ENCODE measurements at places on chromosomes 5 and 9. TPM values are rescaled to one million over a fixed set of nuclear protein-coding genes. Genes with fewer than 3 reads are reported as not detected.

The NUP188 gene
- total RNA-seq, result 101 TPM

DNA sequence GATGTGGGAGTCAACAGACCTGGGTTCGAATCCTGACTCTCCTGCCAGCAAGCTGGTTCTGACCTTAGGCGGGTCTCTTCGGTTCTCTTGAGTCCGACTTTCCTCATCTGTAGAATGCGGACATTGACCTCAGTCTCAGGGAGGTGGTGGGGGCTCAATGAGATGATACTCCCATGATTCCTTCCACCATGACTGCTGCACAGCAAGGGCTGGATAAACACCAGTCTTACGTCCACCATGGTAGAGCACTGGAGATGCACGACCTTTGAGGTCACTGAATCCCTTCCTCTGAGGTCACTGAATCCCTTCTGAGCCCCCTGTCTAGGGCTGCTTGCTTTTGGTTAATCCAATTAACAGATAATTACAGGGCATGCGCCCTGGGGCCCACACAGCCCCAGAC lies 12.5 kb upstream of the SMIM23 start:
- DNase-seq, result no peak

DNA sequence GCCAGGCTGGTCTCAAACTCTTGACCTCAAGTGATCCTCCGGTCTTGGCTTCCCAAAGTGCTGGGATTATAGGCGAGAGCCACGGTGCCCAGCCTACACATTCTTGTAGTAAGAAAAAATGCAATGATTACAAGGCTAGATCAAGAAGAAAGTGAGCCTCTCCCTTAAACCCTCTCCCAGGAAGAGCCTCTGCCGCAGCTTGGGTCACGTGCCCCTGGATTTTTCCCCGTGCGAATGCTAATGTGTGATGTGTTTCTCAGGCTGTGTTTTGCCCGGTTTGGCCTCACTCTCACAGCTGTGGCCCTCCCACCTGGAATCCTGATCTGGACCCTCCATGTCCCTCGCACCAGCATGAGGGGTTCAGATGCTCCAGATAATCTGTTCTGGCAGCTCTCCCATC lies 6.9 kb downstream of the PLPP7 start:
- no peak for DNase-seq

GRCh38 chr5:138611678-138612218 lies 36.5 kb upstream of the HSPA9 start:
- no peak for DNase-seq

DNA sequence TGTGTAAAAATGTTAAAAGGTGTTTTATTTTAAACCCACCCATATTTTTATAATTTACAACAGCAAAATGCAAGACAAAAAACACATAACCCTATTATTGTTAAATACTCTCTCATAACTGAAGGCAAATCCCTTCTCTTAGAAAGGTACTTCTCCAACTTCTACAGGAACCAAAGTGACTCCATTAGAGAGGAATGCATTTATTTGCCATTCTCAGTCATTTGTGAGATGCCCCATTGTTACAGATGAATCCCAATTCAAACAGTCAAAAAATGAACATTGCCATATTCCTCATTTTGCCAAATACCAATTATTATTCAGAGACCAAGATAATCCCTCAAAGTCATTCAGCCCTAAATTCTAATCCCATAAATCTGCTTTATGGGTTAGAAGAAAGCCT lies 175.8 kb downstream of the TSSK1B start:
- DNase-seq, result no peak

DNA sequence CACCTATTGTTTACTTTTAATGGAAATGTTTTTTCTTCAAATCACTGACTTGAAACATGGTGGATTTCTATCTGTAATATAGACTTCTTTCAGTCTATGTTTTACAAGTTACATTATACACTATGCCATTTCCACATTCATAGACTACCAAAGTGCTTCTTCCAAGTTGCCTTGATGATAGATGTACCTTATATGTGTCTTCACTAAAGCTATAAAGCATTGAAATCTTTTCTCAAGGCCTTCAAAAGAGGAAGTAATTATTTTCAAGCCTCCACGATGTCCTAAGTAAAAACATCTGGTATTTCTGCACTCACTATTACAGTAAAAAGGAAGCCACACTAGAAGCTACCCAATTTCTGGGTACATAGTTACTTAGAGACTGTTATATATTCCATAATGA lies 113.3 kb downstream of the FGF10 start:
- no peak for DNase-seq

- no peak for DNase-seq
Observed at GRCh38 chr5:133825631-133826289, 142.7 kb downstream of the C5orf15 start.

- no peak for DNase-seq
Observed at GRCh38 chr5:40046792-40047191, 622.0 kb upstream of the DAB2 start.

DNA sequence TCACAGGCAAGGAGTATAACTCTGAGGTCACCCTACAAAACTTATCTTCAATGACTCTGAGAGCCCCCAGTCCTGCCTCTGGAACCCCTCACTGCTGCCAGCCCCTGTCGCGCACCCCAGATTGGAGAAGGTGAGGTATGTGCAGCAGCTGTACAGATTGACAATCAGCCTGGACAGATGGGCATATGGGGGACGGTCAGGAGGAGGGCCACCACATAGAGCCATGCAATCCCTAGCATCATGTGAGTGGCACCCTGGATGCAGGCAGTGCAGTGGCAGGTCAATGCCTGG lies 90.1 kb downstream of the LMX1B start:
- no peak for DNase-seq

DNA sequence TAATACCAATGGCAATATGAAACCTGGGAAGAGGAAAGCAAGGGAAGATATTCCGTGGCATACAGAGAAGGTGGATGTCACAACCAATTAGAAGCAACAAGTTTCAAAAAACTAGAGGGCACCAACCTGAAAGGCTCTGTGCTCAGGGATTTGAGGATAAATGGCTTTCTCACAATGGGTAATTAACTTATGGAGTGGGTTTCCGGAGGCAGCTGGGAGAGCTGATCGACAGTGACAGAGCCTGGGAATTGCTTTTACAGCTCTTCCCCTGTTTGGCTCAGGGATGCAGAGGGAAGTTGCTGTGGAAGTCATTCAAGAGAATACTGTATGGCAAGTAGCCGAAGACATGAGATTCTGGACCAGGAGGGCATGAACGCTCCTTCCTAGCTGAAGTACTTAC lies 237.0 kb downstream of the KIF4B start:
- no peak for DNase-seq

DNA sequence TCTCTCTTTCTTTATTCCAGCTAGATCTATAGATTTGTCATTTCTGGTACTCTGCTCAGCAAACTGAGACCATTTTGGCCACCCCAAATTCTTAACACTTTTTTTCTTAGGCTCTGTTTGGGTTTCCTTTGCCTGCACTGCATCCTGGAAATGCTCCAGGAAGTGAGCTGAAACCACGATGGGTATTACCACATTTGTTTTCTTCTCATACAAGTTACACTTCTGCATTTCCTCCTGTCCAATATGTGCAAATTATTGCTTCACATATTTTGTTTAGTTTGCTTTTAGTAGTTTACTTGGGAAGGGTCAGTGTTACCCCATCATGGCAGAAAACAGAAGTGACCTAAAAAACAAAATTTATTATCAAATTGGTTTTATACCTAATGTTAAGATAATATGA lies 498.6 kb upstream of the GRIN3A start:
- DNase-seq, result no peak

- no peak for DNase-seq
Observed at GRCh38 chr5:13003457-13003856, 941.0 kb downstream of the DNAH5 start.

DNA sequence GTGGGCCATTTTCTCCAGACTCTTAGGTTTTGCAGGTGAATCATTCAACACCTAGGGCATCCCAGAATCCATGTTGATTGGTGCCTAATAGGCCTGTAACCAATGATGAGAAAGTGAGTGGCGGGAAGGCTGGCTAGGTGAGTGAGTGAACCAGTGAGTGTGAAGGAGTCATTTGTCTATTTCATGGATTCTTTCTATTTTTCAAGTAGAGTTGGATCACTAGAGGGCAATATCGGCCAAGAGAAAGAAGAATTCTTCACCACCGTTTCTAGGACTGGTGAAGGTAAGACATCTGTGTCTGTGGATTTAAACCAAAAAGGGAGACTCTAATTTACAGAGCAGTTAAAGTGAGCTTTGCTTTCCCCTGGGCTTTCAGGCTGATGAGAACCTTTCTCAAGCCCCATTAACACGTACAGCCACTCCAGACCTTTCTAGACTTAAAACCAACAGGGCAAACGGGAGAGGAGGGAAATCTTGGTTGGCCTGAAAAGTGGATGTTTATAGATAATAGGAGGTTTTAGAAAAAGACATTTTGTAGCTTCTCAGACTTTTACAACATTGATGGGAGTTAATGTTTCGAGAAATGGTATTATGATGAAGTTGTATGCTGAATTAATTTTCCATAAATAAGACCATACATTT lies 114.3 kb upstream of the IL12B start:
- DNase-seq, result no peak

DNA sequence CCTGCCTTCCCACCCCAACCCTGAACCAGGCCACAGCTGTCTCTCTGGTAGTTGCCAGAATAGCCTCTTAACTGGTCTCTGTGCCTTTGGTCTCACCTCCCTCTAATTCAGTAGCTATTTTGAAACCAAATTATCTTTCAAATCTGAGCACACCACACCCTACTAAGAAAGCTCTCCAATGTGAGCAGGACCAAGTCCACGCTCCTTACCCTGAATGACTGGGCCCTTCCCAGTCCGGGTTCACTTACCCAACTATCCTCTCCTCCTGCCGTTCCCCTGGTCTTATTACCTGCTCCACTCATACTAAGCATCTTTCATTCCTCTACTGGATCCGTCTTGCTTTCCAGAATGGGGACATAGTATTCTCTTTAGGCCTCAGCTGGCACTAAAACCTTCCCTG lies 16.8 kb downstream of the ANKH start:
- no peak for DNase-seq

GRCh38 chr9:113255438-113255837 lies 19.9 kb downstream of the CDC26 start:
- no peak for DNase-seq

DNA sequence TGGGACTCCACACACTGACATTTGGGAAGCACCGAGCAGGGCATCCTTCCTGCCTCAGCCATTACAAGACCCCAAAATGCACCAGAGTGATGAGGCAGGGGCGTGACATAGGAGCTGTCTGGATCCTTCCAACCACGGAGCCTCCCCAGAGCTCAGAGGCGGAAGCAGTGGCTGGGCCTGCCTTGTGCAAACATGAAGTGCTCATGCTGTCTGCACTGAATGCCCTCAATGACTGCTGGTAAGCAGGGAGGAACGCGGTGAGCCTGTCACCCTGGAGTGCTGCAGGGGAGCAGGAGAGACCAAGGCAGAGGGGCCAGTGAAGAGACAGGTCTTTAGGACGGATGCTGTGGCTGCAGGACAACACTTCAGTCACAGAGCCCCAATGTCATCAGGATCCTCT lies 60.2 kb upstream of the HRH2 start:
- no peak for DNase-seq

The SLC45A2 gene
- not detected for total RNA-seq

GRCh38 chr9:134502809-134503211 lies 138.8 kb upstream of the COL5A1 start:
- peak; percentile 60 for DNase-seq

GRCh38 chr9:127880143-127880542 lies 2.7 kb upstream of the AK1 start:
- DNase-seq, result no peak

DNA sequence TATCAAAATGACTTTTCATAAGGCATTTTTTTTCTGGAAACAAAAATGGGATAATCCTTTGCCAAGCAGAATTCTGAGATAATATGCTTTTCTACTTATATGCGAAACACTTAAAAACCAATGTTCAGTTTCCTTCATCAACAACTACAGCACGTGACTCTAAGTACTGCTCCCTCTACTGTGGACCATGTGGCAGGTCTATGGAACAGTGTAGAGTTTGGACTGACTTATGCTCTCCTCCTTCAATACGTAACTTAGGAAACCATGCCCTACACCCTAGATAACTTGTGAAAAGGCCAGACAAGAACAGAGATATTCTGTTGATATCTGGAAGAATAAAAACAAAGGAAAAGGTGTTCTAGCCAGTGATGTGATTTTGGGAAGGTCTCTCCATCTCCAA lies 111.3 kb upstream of the GNA14 start:
- no peak for DNase-seq

DNA sequence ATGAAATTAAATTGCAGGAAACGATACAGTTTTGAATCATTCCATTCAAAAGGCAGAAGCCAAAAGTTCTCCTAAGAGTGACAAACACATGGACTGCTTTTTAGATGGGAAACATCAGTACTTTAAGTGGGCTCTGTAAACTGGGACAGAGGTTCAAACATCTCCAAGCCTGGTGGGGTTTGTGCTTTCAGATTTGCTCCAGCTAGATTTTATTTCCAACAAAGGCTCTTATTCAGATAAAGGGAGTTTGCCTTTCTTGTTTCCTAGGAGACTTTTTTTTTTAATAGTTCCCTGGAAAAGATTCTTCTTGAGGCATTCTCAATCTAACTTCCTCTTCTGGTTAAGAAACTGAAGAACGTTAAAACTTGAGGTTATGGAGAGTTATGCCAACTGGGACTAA lies 277.6 kb downstream of the TMEM38B start:
- DNase-seq, result no peak

DNA sequence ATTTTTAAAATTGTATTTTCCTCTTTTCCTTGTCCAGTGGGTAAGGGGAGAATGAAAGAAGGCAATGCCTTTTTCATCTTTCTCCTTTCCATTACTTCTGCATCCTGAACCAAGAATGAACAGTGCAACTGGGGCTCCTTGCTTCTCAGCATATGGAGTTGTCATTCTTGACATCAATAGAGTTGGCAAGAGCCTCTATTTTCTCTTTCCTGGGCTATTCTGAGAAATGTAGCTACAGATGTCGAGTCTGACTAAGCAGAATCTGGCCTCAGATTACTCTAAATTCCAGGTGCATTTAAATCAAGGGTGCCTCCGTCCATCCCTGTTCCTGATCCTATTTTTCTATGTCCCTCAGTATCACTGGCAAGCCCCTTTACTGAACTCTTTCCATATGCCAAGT lies 244.8 kb downstream of the GLIS3 start:
- no peak for DNase-seq

The LSM11 gene
- total RNA-seq, result 3.3 TPM

The ZFYVE16 gene
- total RNA-seq, result 26.0 TPM

The PFN3 gene
- total RNA-seq, result not detected

The ANGPTL2 gene
- total RNA-seq, result 14.0 TPM

The MAMDC2 gene
- 8.9 TPM for total RNA-seq

DNA sequence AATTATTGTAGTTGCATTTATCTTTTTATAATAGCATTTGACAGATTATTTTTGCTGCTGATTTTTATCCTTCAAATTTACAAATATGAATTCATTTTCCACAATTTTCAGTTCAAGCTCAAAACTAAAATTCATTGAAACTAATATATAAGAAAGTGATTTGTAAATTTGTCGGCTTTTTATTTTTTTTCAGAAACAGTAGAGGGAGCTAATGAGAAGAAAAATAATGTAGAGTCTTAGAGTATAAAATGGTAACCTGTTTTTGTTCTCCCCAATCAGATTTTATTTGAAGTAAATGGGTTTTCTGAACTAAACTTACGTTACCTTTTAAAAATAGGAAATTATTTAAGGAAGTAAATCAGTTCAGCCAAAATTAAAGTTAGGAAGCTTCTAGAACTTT lies 19.2 kb downstream of the PRRC1 start:
- DNase-seq, result no peak

GRCh38 chr5:132265336-132266030 lies 8.0 kb downstream of the PDLIM4 start:
- DNase-seq, result no peak

The TMEFF1 gene
- total RNA-seq, result 0.40 TPM

- DNase-seq, result no peak
Observed at GRCh38 chr5:173458828-173459609, 130.8 kb upstream of the STC2 start.

GRCh38 chr5:43140286-43140685 lies 19.6 kb downstream of the ZNF131 start:
- DNase-seq, result no peak

Data from Peyer's patch (tissue), 4 donors.